ENCODE measurements at places on chromosomes 3 and 15.

GRCh38 chr3:185137821-185138220, 15.0 kb downstream of the C3orf70 start:
- no peak for DNase-seq

DNA sequence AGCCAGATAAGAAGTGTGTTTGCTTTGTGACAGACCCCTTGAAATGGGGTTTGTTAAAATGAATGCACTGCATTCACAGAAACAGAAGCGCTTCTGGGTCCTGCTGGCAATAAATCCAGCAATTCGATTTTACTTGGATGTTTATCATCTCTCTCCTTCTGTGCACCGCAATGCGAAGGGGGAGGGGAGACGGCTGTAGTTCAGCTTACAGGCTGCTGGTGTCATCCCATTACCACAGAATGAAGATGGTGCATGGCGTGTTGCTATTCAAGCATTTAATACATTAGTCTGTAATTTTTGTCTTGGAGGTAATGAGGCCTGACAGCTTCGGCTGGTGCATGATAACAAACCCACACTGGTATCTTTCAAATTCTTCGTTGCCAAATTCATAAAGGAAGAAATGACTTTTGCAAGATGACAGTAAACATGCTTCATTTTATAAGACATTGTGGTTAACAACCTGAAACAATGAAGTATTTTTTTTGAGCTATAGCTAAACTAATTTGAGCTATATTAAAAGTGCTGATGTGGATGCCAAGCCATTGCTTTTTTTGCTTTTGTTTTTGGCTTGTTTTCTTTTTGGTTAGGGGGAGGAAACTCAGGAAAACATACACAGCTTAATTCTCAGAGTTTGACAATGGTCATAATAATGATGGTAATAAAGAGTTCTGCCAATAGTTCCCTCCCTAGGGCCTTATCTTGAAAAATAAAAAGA, 418.3 kb downstream of the OTOL1 start:
- DNase-seq: no peak

DNA sequence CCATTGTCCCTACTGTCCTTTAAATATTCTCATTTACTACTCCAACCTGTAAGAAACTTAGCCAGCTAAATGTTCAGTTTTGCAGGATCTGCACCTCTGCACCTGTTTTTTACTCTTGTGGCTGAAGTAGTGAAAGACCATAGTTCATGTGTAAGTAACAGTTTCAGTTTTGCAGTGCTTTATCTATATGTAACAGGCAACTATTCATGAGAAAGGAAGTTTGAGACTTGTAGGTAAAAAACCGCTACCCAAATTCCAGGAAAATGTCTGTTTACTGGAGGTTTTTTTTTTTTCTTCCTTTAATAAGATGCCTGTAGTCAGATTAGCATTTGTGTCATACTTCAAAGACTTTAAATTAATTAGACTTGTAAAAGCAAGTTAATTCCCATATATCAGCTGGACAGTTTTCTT, 25.4 kb upstream of the MBNL1 start:
- no peak for DNase-seq

DNA sequence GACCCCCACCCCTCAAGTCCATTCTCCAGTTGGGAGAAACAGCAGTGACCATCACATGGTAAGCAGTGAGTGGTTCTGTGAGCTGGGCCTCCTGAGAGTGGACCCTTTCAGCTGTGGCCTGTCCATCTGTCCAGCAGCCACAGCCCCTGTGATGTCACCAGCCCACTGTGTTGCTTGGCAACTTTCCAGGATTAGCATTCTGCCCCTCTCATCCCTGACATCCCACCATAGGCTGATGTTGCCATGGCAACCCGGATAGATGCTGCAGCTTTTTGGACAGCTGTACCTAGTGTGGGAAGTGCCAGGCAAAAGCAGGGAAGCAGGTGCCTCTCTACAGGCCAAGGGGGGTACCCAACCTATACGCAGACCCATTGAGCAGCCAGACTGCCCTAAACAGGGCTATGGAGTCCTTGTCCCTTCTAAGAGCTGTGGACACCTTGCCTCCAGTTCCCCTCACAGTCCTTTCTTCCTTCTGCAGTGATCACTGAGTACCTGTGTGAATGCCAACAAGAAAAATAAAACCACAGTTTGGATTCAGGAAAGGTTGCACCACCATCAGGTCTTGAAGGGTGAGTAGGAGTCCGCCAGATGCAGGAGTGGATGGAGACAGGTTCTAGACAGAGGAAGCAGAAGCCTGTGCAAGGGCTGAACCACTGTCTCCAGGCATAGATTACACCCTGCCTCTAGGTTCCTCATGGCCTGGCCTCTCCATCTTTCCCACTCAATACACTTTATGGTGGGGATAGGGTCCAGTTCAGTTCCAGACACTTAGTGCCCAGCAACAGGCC, at the start of gene DNAH1:
TSS of gene DNAH1 (plus strand) at position 343 of the 788 bp plus-strand sequence. CDS start 6,124 bp downstream, outside the sequence.
- no peak for DNase-seq

- DNase-seq: no peak
Measured at GRCh38 chr3:95464346-95464745, 1350.0 kb upstream of the EPHA6 start.

- no peak for DNase-seq
Measured at GRCh38 chr15:35696767-35697231, 150.8 kb upstream of the DPH6 start.

DNA sequence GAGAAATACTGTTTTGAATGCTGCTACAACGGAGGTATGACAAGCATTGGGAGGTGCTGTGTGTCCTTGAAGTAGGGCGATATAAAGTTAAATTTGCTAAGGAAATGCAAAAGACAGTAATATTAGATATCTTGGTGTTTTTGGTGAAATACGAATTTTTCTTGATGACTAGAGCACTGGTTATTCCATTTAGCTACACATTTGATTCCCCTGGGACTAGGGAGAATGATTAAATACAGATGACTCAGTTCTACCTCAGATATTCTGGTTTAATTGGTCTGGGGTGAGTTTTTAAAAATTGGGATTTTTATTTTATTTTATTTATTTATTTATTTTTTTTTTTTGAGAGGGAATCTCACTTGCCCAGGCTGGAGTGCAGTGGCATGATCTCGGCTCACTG, 18.7 kb upstream of the GADL1 start:
- DNase-seq: no peak

GRCh38 chr15:64024172-64025050, 21.9 kb downstream of the DAPK2 start:
- DNase-seq: no peak

DNA sequence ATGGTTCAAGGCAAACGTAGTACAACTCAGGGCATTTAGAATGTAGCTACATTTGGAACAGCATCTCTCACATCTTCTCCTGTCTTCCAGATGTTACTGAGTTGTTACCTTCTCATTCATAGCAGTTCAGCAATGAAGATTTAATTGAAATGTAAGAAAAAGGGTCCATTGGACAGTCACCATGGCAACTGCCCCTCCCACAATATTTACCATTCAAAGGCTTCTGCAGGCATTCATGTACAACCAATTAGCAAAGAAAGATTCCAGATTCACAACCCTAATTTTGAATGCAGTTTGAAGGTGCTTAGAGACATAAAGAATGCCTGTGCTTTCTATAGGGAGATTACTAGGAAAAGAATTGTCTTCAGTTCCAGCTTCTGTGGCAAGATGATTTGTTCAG, 22.2 kb downstream of the SCN11A start:
- no peak for DNase-seq

DNA sequence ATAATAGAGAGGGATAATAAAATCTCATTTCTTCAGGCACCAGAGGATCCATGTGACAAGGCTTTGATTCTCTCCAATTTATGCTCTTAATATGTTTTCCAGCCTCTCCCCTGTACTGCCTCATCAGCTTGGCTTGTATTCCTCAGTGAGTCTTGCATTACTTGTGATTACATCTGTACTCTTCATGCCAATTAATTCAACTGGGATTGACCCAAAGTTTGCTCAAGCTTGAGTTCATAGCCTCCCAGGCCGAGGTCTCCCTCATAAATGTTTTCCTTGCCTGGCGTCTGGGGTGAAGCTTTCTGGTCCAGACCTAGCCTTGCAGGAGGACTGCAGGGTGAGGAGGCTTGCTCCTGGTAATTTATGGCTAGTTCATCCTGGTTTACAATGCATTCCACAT, 146.9 kb downstream of the CHST2 start:
- no peak for DNase-seq

DNA sequence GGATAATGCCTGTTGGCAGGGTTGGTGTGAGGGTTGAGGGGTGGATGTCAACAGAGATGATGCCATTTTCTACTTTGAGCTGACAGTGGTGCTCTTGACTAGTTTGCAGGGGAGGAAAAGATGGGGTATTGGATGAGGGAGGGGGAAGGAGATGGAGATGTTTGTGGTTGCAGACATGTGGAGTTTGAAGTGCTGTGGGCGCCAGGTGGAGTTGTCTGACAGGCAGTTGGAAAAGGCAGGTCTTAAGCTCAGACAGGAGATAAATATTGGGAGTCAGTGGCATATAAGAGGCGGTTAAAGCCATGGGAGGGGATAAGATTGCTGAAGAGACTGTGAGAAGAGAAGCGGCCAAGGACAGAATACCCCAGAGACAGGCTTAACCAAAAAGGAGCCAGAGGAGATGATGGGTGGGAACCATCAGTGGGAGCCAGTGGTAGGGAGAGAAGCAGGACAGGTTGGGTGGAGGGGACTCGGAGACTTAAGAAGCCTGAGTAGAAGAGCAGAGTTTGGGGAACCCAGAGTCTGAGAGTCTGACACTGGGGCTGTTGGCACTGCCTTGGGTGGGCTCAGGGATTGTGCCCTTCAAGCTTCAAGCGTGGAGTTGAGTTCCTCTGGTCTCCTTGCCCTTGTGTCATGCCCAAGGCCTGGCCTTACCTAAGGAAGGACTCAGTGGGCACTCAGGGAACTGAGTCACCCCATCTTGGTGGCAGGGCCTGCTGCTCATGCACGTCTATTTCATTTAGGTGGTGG, 13.9 kb downstream of the COPG1 start:
- DNase-seq: no peak

DNA sequence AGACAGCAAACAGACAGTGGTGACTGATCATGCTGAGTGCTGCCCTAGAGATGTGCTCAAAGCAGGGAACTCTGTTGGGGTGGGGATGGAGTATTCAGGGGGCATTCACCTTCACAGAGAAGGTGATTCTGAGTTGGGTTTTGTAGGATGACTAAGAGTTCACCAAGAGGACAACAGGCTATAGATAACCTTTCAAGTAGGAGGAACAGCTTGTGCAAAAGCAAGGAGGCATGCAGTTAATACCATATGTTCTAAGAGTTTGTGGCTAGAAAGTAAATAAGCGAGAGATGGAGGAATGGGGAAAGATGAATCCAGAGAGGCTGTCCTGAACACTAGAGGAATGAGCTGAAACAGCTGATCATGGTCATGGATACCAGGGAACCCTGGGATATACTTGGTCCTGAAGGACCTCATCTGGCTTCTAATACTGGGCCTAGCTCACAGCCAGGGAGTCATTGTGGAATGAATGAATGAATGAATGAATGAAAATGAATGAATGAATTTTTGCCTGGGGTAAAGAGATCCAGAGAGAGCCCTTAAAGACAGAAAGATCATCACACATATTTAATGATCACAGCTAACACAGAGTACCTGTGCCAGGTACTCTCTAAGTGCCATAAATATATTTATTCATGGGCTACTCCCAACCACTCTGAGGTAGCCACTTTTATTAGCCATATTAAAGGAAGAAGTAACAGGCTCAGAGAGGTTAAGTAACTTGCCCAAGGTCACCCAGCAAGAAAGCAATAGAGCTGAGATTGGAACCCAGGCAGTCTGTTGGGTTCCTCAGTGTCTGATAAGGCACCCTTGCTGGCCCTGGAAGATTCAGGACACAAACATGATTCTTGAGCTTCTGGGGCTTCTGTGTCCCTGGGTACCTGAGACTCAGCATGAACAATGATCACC, 22.0 kb downstream of the SMAD6 start:
- DNase-seq: no peak

DNA sequence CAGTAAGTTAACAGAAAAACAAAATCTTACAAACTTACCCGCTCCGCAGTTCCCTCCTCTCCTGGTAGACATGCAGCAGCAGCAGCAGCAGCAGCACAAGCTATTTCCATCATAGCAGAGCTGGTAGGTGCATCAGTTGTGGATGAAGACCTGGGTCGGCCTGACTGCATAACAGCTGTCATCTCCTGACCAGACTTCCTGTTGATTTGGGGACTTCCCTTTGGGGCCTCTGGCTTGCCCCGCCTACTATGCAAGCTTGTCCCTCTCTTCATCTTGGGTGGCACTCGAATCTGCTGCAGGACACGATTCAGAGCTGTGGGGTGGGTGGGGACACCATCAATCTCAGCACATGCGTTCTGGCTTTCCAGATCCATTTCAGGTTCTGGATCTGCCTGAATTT, 65.7 kb downstream of the TMCC1 start:
- peak; percentile 22 for DNase-seq

GRCh38 chr15:78076231-78077052, 1.1 kb downstream of the TBC1D2B start:
- DNase-seq: no peak

DNA sequence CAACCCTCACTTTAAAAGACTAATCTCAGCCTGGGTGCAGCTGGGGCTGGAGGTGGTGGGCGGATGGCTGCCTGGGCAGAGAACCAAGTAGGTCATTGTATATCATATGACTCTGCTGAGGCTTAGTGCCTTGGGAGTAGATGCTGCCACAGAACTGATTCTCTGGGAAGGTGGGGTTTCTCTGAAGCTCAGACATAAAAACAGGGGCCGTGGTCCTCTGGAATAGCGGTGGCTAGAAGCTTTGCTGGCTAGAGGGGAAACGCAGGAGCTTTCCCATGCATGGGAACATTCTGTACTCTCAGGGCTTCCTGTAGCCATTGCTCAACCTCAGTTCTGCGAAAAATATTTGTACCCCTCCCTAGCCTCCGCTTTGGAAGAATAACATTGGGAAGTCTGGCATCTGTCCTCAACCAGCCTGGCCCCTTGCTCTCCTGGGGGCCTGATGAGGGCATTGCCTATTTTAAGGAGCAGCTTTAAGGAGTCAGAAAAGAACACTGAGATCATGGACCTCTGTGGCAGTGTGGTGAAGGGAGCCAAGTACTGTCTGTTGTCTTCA, 14.7 kb downstream of the TIMP4 start:
- DNase-seq: no peak

DNA sequence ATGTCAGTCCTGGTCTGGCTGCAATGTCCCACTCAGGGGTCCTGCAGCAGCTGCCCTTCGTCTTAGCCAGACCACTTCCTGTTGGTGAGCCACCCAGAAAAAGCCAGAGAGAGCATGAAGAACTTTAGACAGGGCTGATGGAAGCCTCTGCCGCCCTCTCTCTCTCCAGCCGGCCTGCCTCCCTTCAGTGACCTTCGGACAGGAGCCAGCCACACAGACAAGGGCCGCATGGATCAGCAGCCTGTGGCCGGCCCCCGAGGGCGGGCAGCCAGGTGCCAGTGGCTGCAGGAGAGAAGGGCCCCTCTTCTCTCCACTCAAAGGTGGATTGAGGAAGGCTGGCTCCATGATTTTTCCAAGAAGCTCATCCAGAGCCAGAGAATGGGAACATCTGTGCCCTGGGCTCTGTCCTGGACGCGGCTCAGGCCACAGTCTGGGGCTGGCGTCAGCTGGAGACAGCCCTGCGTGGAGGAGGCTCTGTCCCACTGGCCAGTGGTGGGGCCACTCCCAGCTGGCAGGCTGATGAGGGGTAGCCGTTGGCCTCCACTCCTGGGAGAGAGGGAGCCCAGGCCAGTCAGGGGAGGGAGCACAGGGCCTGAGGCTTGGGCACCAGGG, 42.9 kb downstream of the ISG20 start:
- DNase-seq: no peak

Data from stimulated activated CD4-positive, alpha-beta T cell treated with anti-CD3 and anti-CD28 coated beads, Interleukin-2, amount 100 ng/mL, for 24 hours (primary cell).